CMK (cell line): ENCODE measurements at places on chromosomes 13 and 19.

GRCh38 chr19:1278074-1278473, 2.7 kb downstream of the FAM174C start:
- no peak for DNase-seq

GRCh38 chr19:16461630-16462051, 10.1 kb downstream of the EPS15L1 start:
- DNase-seq, result no peak

- no peak for DNase-seq
Measured at GRCh38 chr13:33968520-33969507, 150.9 kb downstream of the RFC3 start.

DNA sequence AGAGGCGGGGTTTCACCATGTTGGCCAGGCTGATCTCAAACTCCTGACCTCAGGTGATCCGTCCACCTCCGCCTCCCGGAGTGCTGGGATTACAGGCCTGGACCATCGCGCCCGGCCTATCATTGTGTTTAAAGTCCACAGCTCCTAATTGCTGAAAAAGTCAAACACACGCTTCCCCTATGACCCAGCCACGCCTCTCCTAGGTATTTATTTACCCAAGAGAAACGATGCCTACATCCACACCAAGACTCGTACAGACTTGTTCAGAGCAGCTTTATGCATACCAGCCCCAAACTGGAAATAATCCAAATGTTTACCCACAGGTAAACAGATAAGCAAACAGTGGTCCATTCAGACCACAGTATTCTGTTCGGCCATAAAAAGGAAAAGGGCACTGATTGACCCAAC, 15.1 kb downstream of the ZNRF4 start:
- no peak for DNase-seq

DNA sequence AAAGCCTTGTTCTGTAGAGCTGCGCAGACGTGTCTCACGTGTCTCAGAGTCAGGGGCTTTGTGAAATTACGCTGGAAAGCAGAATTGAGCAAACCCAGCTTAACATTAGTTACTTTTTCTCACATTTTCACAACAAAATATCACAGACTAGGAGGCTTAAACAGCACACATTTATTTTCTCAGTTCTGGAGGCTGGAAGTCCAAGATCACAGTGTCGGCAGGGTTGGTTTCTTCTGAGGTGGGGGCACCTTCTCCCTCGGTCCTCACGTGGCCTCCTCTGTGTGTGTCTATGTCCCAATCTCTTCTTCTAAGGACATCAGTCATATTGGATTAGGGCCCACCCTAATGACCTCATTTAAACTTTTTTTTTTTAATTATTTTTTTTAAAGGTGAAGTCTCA, 4.7 kb upstream of the EIF3G start:
- no peak for DNase-seq

DNA sequence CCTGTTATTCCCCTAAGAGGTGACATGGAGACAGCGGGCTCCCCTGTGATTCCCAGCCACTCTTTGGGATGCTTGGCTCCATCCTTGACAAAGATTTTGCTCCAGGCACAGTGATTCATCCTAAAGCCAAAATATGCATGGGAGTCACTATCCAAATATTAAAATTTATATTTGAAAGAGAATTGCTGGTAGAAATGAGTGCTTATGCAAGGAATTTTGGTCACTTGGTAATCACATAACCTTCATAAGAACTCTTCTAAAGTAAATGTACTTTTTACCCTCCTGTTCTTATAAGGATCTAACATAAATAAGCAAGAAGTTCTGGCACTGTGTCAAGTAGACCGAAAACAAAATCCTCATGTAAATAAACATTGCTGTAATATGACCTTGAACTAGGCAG, 385.8 kb downstream of the ITGBL1 start:
- no peak for DNase-seq

GRCh38 chr19:5302396-5302795, 38.2 kb downstream of the PTPRS start:
- DNase-seq, result no peak

DNA sequence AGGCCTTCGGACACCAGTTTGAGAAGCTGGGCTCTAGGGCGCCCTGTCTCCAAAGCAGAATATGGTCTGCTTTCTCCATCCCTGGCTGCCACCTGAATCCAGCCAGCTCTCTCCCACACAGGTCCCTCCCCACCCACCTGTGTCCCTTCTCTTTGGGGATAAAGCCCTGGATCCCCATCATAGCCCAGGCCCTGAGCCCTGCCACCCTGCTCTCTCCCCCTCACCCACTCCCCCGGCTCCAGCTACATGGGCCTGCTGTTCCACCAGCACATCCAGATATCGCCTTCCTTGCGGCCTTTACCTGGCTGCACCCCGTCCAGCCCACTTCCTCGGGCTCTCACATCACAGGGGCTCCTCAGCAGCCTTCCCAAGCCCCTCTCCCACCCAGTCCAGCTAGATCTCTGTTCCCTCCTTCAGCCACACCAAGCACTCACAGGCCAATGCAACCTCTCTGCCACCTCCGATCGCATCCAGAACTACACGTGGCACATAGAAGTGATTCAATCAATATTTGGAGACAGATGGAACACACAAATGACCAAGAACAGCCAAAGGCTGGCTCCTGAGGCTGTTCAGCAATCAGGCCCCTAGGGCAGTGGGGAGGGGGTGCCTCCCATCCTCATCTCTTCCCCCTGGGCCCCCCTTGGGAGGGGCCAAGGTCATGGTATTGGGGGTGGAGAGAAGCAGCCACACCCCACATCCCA, 7.6 kb downstream of the AKT2 start:
- no peak for DNase-seq

GRCh38 chr13:109393045-109393444, 393.3 kb downstream of the IRS2 start:
- no peak for DNase-seq

- DNase-seq, result no peak
Measured at GRCh38 chr19:6425732-6426620, 1.4 kb upstream of the KHSRP start.

DNA sequence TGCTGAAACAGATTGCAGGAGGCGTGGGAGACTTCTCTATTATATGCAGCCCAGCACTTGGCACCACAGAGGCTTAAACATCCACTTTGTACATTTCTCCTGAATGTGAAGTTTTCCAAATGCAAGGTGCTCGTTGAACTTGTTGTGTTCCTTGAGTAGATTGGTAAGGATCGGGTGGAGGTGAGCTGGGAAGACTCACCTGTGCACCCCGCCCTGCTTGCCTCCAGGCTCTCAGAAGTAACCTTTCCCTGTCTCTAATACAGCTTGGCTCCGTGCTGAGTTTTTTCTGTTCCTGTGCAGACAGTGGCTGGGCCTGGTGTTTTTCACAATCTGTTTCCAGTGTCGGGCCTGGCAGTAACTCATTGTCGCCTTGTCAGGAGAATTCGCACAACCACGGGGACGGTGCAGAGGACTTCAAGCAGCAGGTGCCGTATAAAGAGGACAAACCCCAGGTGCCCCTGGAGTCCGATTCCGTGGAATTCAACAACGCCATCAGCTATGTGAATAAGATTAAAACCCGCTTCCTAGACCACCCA, 12.3 kb downstream of the SIN3B start:
- no peak for DNase-seq

DNA sequence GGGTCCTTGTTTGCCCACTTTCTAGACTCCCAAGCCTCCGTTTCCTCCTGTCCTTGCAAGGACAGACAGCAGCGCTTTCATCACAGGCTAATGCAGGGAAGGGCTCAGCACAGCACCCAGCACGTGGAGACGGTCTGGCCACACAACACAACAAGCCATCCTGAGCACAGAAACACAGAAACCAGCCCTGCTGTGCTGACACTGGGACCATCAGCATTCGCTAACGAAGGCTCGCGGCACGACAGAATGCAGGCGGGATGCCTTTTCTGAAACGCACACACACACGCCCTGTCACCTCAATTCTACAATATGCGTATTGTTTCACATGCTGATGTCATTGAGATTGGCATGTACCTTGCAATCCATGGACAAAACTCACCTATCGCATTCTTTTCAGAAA, 12.9 kb downstream of the AKT2 start:
- no peak for DNase-seq
